H7 (cell line): ENCODE measurements at places on chromosomes 1 and 21.
A peak's percentile ranks its signal among the peaks of the same experiment; 100 is the strongest.

DNA sequence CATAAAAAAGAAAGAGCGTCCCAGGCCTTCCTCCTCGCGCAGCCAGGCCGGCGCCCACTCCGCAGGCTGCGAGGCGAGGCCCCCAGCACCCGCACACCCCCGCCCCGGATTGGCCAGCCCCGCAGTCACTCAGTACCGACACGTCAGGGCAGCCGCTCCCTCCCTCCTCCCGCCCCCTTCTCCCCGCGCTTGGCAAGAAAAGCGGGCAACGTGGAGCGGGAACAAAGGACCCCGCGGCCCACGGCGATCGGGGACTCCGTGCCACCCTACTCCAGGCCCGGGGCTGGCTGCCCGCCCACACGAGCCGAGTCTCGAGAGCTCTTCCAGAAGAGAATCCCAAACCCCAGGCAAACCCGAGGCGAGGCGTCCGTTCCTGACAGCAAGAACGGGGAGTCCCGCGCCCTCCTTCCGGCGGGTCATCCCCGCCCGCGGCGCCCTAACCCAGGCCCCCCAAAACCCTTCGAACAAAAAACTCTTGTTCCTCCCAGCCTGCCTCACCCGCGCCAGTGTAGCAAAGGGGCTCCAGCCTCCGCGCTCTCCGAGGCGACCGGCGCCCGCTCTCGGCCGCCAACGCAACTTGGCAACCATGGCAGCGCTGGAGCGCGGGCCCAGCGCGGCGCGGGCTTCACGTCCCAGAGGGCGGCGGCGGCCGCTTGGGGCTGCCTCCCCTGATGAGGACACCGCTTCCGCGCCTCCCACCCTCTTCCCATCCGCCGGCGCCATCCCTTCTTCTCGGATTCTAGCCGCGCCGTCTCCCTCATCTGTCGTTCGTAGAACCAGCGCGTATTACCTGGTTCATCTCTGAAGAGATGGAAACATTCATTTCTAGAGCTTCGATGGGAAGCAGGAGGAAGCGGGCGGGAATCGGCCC lies 645 bp downstream of the IVNS1ABP start:
- peak; percentile 94 for DNase-seq

DNA sequence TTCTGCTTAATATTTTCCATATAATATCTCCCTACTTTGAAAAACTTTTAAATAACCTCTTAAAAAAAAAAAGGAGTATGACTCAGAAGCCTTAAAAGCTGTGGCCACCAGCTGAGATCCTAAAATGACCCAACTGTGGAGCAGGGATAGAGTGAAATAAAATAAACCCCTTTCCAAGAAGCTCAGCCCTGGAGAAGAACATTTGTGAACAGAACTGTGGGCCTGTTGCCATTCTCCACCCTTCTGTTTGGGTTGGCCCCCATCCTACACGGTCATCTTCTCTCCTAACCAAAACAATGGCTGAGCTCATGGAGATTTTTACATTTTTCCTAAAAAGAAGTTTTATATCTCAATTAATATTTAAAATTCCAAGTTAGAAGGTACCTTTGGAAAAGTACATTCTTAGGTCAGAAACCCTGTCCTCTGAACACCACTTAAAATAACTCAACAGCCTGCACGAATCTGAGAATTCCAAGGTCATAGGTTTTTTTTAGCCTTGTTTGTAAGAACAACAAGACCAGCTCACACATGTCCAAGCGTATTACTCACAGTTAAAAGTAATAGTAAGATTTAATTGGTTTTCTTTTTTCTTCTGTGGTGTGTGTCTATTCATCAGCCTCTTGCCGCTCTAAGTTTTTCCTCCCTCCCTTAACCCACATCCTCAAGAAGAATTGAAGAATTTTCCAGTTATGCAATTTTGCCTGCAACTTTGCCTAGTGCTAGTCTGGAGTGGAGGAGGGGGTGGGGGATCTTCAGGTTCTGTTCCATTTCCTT lies 107.7 kb upstream of the ERRFI1 start:
- DNase-seq = peak; percentile 5

DNA sequence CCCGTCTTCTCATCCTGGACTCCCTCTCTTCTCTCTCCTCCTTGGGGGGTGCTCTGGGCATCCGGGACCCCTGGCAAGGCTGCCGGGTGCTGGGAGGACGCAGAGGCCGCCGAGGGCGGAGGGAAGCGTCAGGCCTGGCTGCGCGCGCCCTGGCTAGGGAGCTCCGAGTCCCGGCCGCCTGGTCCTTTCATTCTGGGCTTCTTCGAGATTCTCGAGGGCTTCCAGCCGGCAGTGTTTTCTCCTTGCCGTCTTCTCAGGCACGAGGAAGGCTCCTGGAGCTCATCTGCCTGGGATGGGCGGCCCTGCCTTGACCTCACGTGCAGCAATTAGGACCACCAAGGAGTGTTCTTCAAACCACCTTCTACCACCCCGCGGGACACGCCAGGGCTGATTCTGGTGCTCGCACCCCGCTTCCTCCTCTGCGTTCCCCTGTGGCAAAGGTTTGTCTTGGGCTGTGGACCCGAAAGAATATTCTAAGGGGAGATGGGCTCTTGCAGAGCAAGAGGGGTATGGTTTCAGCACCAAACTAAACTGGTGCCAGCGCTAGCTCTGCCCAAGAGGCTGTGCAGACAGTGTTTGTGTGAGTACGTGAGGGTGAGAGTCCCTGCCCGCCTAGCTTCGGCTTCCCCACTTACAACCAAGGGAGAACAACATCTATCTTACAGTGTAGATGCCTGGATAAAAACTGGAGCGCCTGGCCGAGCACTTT lies 36.5 kb downstream of the PIK3CD start:
- peak; percentile 74 for DNase-seq

DNA sequence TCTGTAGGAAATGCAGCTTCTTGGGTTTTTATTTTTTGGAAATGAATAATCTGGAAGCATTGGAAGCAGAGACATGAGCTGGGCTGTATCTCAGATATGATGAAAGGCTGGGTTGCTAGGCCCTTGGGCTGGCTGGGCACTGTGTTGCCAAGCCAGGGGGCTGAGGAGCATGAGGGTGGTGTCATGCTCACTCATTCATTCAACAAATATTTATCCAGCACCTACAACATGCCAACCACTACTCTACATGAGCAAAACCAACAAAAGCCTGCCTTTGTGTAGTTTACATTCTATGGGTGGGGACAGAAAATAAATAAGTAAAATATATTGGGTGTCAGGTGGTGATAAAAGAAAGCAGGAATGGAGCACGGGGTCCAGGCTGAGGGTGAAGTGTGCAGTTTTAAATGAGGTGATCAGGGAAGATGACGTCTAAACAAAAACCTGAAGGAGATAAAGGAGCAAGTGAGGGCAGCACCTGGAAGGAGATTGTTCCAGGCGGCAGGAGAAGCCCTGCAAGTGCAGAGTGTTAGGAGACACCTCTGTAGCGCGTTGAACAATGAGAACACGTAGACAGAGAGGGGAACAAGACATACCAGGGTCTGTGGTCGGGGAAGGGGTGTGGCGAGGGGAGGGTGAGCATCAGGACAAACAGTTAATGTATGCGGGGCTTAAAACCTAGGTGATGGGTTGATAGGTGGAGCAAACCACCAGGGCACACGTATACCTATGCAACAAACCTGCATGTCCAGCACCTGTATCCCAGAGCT lies 10.9 kb downstream of the TAGLN2 start:
- DNase-seq = no peak

DNA sequence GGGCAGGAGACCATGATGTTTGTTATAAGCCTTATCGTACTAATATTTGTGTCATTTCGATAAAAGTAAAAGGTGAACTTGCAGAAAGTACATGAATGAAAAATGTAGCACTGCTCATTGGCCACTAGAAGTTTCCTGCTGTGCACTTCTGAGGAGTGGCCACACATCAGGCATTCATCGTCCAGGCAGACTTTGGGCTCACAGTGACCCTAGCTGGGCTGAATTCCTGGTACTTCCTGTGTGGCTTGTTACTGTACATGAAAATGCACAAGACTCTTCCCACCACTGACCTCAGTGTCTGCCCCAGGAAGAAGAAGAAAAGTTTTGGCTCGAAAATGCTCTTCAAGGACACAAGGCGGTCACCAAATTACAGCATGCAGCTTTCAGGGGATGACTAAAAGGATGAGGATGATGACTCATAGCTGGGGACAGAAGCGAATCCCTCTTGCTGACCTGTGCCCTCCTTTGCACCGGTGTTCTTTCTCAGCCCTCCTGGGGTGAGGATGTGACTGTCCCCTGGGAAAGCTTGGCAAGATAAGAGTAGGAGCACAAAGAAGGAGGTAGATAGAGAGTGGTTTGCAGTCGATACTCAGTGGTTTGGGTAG lies 252.4 kb upstream of the KAZN start:
- no peak for DNase-seq

DNA sequence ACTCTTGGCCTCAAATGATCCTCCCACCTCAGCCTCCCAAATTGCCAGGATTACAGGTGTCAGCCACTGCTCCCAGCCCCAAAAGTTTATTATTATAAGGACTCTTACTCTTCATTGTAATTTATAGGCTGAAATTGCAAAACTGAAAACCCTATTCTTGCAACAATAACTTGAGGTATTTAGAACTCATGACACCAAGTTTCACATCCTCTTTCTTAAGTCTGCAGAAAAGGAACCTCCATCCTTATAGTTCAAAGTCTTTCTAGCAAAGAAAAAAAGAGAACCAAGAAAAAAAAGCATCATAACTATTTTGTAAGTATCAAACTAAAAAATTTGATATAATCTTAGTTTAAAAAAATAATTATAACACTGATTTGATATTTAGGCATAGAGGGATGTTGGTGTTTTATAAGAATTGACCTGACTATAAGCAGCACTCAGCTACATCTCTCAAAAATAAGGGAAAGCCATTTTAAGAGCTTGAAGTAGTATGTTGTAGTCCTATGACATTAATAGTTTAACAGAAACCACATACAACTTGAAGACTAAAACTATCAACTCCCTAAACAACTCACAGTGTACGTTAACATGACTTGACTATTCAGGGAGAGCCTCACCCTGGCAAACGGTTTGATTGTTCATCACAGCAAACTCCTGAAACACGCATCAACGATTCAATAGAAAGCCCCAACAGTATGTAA lies 122.4 kb downstream of the AKT3 start:
- DNase-seq = no peak

DNA sequence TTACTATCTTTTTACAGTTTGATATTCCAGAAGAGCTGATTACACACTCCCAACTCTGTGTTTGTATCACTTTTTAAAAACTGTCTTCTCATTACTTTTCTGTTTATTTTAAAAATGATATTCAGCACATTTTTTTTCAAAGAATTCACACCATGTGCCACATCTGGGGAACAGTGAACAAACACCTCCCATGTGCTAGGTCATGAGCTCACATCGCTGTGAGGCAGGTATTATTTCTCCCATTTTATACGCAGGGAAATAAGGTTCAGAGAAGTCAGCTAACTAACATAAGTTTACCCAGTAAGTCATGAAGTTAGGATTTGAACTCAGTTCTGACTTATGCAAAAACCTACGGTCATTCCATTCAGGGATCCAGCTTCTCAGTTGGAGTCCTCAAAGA lies 44.9 kb downstream of the S1PR1 start:
- DNase-seq = no peak

DNA sequence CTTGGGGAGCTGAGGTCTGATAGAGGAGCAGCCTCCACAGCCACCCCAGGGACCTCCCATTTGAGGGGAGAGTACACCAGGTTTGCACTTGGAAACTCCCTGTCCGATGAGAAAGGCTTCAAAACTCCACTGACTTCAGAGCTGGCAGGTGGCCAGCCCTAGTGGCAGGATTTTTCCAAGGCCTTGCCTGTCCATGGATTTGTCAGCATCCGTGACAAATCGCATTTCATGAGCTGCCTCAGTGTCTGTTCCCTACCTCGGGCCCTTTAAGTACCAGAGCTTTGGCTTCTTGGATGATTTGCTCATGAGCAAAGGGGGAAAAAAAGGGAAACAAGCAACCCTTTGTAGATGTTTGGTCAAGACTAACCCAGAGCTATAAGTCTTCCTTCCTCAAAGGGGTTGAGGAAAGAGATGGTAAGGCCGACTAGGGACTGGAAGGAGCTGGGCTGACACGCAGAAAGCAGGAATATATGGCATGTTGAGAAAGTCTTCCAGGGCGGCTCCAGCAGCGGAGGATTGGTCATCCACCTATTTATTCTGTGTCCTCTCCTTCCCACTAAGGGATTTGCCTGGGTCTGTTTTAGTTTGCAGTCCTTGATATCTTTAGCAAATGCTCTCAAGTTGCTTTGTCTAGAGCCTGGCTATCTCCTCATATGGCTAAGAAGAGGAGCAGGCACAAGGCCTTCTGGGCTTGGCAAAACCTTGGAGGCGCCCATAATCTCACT lies 2.7 kb upstream of the HSPG2 start:
- no peak for DNase-seq

DNA sequence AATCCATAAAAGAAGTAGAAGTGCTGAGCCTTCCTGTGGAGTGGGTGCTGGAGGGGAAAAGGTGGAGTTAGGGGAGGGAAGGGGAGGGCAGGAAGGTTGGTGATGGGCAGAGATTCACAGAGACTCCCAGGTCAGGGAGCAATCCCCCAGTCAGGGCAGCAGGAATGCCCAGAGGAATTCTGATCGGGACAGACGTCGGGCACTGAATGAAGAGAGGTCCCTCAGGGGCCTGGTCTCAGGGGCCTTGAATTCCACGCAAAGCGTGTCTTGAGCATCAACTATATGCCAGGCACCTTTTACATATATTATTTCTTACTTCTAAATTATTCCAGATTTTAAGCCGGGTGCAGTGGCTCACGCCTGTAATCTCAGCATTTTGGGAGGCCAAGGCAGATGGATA lies 7.2 kb upstream of the PADI1 start:
- DNase-seq = peak; percentile 14

GRCh38 chr1:21157054-21157453 lies 19.6 kb downstream of the EIF4G3 start:
- no peak for DNase-seq

GRCh38 chr1:39732730-39733129 lies 6.0 kb upstream of the PPIE start:
- DNase-seq = no peak

DNA sequence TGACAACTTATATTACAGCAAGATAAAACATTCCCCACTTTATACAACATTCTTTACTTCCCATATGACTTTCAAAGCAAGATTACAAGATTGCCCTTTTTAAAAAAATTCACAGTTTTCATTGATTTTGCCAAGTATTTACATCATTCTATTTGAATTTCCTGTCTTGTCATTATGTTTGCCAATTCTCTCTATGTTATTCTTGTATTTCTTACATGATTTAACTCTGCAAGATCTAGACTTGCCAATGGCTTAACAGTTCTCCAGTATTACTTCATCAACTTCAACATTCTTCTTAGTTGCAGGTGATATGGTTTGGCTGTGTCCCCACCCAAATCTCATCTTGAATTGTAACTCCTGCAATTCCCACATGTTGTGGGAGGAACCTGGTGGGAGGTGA lies 31.6 kb downstream of the FMO4 start:
- DNase-seq = no peak
